Colonic mucosa (tissue), 4 donors: ENCODE measurements at places on chromosomes 16 and 17. TPM values are rescaled to one million over a fixed set of nuclear protein-coding genes. Genes with fewer than 3 reads are reported as not detected.

GRCh38 chr16:12296991-12297390 is 320.5 kb downstream of the SNX29 start:
- no peaks in the 10 kb centered on the region for H3K4me1 ChIP-seq
- H3K4me3 ChIP-seq = no peak overlapping the region
- no peak for DNase-seq
- no peaks in the 10 kb centered on the region for H3K27me3 ChIP-seq

DNA sequence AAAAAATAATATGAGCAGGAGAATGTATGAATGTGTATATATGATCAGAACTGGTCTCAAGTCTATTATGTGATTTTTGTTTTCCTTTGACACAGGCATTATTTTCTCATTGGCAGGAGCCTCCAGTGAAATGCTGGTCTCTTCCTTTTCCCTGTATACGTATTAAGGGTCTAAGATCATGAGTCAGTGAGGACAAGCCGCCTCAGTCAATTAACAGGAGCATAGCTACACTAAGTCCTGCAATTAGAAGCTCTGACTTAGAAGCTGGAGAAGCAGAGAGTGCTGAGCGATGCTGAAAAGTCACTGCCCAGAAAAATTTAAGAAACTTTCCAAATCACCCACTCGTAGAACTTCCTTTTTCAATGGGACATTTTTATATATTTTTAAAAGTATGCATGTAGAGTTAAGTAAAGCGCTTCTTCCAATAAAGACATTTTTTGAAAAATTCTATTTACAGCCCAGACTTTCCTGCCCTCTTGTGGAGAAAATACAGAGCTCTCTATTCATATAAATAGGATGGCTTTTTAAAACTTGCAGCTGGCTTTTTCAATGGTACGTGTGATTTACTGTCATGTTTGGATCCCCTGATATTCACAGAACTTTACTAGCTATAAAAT is 70.2 kb upstream of the PSMD7 start:
- DNase-seq = no peak
- H3K27ac ChIP-seq = no peak overlapping the region
- H3K4me1 ChIP-seq = no peaks in the 10 kb centered on the region

DNA sequence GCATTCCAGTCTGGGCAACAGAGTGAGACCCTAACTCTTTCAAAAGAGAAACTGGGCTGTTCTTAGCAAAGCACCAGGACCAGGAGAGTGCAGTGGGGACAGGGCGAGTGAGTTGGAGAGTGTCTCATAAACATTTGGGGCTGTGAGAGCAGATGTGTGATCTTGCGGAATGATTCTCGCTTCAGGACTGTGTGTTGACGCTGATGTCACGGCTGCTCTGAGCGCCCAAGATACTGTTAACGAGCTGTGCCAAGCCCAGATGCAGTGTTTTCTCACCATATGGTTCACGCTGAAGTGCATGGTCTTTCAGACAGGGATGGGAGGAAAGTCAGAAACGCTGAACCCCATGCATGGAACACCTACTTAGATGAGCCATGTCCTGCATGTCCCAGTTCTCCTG is 438.2 kb downstream of the HS3ST4 start:
- H3K4me3 ChIP-seq = no peak overlapping the region
- H3K36me3 ChIP-seq = no peaks in the 10 kb centered on the region
- no peaks in the 10 kb centered on the region for H3K4me1 ChIP-seq
- no peak for DNase-seq

- no peaks in the 10 kb centered on the region for H3K4me1 ChIP-seq
- H3K27ac ChIP-seq = no peak overlapping the region
- no peak overlapping the region for H3K4me3 ChIP-seq
- no peaks in the 10 kb centered on the region for H3K36me3 ChIP-seq
Observed at GRCh38 chr17:39110435-39111136, 40.9 kb downstream of the PLXDC1 start.

DNA sequence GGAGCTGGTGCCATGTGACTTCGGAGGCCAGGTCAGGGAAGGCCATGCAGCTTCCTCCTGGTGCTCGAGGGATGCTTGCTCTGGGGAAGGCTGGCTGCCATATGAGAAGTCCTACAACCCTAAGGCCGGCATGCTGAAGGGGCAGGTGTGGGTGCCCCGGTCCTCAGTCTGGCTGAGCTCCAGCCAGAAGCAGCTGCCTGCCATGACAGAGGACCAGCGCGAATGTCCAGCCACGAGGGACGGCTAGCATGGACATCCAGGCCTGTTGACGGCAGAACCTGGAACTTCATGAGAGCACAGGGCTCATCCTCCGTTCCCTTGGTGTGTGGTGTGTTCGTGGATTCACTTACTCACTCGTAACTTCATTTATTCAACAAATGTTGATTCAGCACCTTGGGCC is 140.6 kb downstream of the IRF8 start:
- no peaks in the 10 kb centered on the region for H3K27me3 ChIP-seq
- H3K4me1 ChIP-seq = no peaks in the 10 kb centered on the region
- DNase-seq = no peak
- no peaks in the 10 kb centered on the region for H3K36me3 ChIP-seq
- no peak overlapping the region for H3K27ac ChIP-seq

DNA sequence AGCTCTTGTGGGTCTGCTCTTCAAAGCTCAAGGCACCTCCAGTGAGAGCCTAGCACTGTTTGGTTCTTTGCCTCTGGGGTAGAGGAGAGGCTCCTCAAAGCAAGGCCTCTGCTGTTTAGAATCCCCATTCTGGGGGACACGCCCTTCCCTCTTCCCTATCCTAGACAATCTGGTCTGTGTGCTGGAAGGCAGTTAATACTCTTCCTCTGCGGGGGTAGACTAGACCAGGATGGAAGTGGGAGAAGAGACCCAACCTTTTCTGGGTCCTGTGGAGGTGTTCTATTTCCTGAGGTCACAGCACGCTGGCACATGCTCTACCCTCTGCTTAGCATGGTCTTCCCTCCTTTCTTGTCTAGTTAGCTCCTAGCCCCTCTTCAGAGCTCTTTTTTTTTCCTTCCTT is 7.7 kb downstream of the ERAL1 start:
- no peak overlapping the region for H3K4me3 ChIP-seq
- H3K27me3 ChIP-seq = no peaks in the 10 kb centered on the region
- no peak overlapping the region for H3K27ac ChIP-seq
- no peaks in the 10 kb centered on the region for H3K4me1 ChIP-seq

DNA sequence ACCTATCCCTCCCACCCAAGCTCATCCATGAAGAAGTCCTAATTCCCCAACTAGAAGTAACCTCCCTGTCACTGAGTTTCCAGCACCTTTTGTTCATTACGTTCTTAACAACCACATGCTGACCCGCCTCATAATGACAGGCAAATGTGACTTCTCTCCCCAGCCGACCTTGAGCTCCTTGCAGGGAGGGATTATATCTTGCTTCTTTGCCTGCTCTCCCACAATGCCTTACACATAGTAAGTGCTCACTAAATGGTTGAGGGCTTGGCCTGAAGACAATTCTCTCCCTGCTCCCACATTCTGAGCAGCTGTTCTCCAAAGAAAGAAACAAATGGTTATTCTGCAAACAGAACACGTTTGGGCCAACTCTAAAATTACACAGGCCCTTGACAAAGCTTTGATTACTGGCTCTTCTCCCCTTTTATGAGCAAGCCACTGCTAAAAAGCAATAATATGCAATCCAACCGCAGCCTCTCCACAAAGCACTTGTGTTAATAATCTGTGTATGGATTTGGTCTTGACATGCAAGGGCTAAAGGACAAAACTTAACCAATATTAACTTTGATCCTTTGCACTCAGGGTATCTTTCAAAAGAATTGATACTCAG is 23.2 kb downstream of the SLC39A11 start:
- H3K27ac ChIP-seq = no peak overlapping the region
- no peaks in the 10 kb centered on the region for H3K36me3 ChIP-seq
- no peak for DNase-seq
- no peaks in the 10 kb centered on the region for H3K27me3 ChIP-seq
- no peak overlapping the region for H3K4me3 ChIP-seq
- H3K4me1 ChIP-seq = no peaks in the 10 kb centered on the region

GRCh38 chr16:88911136-88911945 is 44.9 kb upstream of the PABPN1L start:
- no peak for DNase-seq
- H3K4me3 ChIP-seq = no peak overlapping the region
- no peaks in the 10 kb centered on the region for H3K4me1 ChIP-seq
- no peaks in the 10 kb centered on the region for H3K27me3 ChIP-seq
- no peaks in the 10 kb centered on the region for H3K36me3 ChIP-seq

DNA sequence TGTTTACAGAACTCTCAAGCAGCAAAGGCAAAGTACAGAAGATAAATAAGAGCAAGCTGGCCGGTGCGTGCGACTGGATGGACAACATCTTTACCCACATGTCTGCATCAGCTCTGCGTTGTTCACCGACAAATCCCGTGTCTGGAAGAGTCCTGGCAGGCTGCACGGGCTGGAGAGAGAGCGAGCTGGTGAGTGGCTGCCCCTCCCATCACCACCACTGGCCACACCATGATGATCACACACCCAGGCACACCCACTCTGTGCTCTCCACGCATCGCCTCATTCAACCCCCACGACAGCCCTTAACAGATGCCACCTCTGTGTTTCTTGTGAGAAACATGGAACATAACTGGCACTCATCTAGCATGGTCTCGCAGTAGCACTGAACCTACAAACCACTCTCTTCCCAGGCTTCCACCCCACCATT is 59.2 kb downstream of the ANKRD11 start:
- no peaks in the 10 kb centered on the region for H3K36me3 ChIP-seq
- H3K4me3 ChIP-seq = no peak overlapping the region
- peak overlapping the region; percentile 42 for H3K27ac ChIP-seq
- peak; percentile 74 for DNase-seq
- no peaks in the 10 kb centered on the region for H3K27me3 ChIP-seq

DNA sequence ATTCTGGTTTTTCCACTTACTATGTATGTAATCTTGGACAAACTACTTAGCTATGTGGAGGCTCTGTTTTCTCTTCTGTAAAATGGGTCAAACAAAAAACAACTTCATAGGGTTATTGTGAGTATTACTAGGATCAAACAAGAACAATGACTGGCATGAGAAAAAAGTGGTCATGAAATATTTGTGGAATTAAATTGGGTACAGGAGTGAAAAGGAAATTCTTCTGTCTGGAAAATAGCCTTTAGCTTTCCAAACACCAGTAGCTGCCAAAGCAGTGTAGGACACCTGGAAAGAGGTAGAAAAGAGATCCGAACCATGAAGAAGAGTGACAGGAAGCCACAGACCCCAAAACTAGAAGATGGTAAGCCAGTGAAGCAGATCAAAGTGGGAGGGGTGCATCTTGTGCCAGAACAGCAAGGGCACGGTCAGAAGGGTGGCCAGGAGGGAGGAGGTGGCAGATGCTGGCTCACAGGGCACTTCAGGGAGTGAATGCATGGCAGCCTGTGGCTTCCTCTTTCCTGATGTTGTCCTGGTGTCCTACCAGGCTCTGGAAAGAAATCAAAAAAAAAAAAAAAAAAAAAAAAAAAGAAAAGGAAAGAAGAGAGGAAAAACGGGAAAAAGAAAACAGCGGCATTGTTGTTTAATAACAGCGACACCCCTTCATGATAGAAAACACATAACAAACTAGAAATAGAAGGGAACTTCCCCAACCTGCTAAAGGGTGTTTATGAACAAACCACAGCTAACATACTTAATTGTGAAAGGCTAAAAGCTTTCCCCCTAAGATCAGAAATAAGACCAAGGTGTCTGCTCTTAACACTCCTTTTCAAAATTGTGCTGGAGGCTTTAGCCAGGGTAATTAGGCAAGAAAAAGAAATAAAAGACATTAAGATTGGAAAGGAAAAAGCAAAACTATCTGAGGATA is 67.9 kb downstream of the PCTP start:
- H3K4me1 ChIP-seq = no peaks in the 10 kb centered on the region
- no peak overlapping the region for H3K4me3 ChIP-seq
- no peaks in the 10 kb centered on the region for H3K27me3 ChIP-seq
- H3K27ac ChIP-seq = no peak overlapping the region

The PHF12 gene
- total RNA-seq = 37.7 TPM

- H3K4me3 ChIP-seq = no peak overlapping the region
- no peaks in the 10 kb centered on the region for H3K4me1 ChIP-seq
- peak; percentile 60 for DNase-seq
- peak overlapping the region; percentile 62 for H3K27ac ChIP-seq
Observed at GRCh38 chr17:80791758-80792284, 199.8 kb upstream of the CHMP6 start.

DNA sequence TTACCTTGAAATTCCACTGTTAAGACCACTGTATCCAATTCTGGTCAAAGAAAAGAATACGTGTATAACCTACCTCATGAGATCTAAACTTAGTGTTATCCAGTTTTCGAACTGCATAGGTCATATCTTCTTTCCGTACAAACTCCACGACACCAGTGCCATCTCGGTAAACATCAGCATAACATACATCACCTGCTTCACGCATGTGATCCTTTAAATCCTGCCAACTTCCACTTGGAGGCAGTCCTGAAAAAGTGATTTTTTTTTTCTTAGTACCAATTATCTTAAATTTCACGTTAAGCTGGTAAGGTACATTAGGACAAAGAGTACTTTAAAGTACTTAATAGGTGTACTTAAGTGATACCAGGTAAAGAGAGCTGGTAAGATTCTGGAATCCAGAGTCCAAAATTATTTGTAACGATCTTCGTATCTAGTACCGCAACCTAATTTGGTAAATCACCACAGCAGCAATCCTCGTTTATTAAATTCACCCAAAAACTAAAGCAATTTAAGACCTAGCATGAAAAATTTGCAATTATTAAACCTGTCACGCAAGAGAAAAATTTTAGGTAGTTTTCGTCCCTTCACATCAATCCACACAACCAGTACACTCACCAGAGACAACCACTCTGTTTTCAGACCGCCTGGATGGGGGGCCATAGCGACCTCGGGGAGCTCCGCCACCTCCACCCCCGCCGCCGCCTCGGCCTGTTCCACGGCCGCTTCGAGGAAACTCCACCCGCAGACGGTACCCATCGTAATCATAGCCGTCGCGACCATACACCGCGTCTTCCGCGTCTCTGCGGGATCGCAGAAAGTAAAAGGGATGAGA is 1.1 kb downstream of the SRSF1 start:
- H3K36me3 ChIP-seq = peaks cover 21% of the 10 kb centered on the region
- peak overlapping the region; percentile 97 for H3K27ac ChIP-seq
- DNase-seq = no peak

GRCh38 chr16:48330189-48330840 is 54.9 kb downstream of the SIAH1 start:
- no peaks in the 10 kb centered on the region for H3K36me3 ChIP-seq
- no peaks in the 10 kb centered on the region for H3K4me1 ChIP-seq
- H3K27me3 ChIP-seq = no peaks in the 10 kb centered on the region
- no peak overlapping the region for H3K27ac ChIP-seq
- no peak for DNase-seq

The HOXB4 gene
- 2.5 TPM for total RNA-seq

The TMEM132E gene
- total RNA-seq = 0.10 TPM

DNA sequence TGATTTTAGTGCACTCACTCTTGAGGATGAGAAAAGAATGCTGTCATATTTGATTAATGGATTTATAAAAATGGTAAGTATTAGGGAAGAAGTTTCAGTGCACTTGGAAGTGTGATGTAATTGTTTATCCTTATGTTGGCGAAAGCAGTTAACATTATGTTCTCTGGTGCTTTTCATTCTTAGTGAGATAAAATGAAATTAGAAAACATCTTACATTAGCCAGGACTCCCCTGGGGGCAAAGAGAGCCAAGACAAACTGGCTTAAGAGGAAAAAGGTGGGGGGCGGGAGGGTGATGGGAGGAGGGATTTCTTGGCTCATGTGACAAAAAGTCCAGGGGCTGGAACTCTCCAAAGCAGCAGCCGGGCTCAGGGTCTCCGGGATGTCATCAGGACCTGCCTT is 73.2 kb downstream of the KNOP1 start:
- no peaks in the 10 kb centered on the region for H3K27me3 ChIP-seq
- H3K36me3 ChIP-seq = no peaks in the 10 kb centered on the region
- peak; percentile 21 for DNase-seq
- H3K4me1 ChIP-seq = no peaks in the 10 kb centered on the region
- no peak overlapping the region for H3K27ac ChIP-seq
- H3K4me3 ChIP-seq = no peak overlapping the region

The PDILT gene
- total RNA-seq = not detected

- DNase-seq = no peak
- no peak overlapping the region for H3K4me3 ChIP-seq
- no peaks in the 10 kb centered on the region for H3K4me1 ChIP-seq
- no peaks in the 10 kb centered on the region for H3K27me3 ChIP-seq
- H3K36me3 ChIP-seq = no peaks in the 10 kb centered on the region
Observed at GRCh38 chr16:50712956-50713355, 19.6 kb downstream of the NOD2 start.
